Fibroblast of skin of left biceps (primary cell): ENCODE measurements at places on chromosomes 7 and 10.

DNA sequence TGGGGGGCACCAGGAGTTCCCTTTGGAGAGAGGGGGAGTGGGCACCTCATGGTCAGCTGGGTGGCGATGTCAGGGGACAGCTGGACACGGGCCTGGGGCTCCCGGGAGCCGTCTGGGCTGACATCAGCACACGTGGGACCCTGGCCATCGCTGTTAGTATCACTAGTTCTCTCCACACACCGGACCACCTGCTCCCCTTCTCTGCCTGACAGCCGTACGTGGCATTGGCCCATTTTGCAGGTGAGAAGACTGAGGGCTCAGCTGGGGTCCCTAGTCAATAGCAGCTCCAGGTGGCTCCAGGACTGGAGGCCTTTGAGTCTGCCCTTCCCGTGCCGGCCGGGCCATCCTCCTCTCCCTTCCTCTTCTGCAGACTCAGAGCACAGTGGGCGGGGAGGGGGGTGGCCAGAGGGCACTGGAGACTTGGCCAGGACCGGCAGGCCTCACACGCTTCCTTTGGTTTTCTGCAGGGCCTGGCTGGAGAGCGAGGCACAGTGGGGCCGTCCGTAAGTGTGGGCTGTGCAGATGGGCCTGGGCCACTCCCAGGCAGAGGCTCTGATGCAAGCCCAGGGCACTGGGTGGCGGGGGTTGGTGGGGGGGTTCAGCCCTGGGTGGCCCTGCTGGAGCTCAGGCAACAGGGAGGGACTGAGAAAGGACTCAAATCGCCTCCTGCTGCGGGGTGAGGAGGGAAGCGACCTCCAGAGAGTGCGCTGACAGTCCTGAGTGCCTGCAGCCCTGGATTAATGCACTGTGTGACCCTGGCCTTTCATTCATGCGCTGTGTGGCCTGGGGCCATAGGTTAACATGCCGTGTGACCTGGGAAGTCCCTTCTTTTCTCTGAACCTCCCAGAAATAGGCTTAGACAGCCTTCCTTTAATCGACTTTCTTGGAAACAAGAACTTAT, 78.2 kb downstream of the MYL10 start:
- DNase-seq, result no peak

- DNase-seq, result no peak
Observed at GRCh38 chr10:71023704-71024283, 135.4 kb upstream of the PCBD1 start.

DNA sequence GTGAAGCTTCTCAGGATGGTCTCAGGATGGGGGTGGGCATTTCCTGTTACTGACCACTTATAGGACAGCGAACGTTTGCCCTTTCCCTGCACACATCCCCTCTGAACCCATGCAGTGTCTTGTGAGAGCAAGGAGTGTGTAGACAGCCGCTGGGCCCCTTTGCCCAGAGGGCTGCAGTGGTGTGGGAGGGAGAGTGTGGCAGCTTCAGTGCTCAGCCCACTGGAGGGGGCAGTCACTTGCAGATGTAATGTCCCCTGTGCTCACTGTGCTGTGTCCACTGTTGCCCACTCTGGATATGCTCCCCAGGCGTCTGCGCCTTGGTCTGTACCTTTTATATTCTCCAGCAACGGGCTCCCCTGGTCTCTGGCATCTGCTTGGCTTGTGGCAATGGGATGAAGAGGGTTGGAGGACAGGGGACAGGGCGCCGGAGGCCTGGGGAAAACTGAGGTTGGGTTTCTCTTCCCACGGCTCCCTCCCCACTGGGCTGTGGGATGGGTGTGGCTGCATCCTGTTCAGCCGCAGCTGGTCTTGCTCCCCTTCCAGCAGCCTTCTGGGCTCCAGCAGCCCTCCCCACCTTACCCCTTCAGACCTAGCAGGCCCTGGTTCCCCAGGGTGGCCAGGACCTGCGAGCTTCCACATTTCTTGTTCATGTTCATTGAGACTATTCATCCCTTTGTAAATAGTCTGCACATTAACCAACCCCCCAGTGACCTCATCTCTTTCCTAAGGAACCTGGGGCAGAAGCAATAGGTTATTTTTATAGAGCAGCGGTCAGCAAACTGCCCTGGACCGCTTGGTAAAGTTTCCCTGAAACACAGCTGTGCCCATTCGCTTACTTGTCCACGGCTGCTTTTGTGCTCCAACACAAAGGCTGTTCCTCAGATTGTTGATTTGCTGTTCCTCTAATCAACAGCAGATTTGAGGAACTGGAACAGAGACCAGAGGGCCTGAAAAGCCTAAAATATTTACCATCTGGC, 6.1 kb downstream of the ZNF789 start:
- DNase-seq, result no peak

- no peak for DNase-seq
Observed at GRCh38 chr7:128042012-128042411, 10.8 kb upstream of the LRRC4 start.

DNA sequence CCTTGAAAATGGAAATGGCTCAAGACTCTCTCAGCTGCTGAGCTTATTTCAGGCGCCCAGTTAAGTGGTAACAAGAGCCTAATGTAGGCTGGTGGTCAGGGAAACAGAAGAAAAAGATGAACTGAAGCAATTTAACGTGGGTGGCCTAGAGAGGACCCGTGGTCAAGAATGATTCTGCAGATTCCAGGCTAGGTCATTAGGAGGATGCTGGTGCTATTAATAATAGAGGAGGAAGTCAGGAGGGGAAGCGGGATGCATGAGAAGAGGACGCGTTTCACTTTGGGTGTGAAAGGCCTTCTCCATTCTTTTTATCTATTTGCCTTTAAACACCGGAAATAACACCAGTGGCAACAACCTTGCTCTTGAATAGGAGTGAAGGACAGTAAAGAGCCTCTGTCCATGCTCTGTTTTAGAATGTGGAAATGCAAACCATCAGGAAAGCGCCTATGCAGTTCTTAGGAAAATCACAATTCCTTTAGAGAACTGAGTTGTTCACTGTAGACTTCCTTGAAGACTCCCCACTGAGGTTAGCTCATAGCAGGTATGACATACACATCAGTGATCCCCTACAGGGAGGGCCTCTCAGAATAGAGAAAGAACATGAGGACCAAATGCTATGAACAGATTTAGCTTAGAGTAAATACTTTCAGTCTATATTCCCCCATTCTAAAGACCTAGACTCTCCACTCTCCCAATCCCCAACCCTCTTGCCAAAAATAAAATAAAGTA, 8.6 kb downstream of the LIPA start:
- DNase-seq, result no peak

- no peak for DNase-seq
Observed at GRCh38 chr10:122699796-122700455, at the start of gene C10orf120. Gene C10orf120, minus strand, starts transcription at chr10:122699846. Its CDS starts 56 bp downstream, at chr10:122699790.

GRCh38 chr10:93274419-93274818, 200.7 kb downstream of the CYP26A1 start:
- DNase-seq, result no peak

DNA sequence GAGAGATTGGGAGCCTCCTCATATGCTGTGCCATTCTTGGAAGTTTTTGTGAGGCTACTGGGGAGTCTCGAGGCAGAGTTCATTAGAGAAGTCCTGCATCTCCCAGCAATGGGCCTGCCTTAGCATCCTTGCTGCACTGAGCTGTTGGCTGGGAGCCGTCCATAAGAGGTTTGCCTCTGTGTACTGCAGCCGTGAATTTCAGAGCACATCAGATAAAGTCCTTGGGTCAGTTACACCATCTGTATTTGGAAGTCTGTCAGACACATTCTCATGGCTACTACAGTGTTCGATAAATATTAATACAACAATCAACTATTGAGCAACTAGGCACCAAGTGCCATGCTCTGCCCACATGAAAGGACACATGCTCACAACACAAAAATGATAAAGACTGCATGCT, 100.5 kb upstream of the SEC61G start:
- DNase-seq, result no peak

GRCh38 chr7:66964411-66964810, 31.0 kb downstream of the SBDS start:
- DNase-seq, result peak; percentile 20

DNA sequence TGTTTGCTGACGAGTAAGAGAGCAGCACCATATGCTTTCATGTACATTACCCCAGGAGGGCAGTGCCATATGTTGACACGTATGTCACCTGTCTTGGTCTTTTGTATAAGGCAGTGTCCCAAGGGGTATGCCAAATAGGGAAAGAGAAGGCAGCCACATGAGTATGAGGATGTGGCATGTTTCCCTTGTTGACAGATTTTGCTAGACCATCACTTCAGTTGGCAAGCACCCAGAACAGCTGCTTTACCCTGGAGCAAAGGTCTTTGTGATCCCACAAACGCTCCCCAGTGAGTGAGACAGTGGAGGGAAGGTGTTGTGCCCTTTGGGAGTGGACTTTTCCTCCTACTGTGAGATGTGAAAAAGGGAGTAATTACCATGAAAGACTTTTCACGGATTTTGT, 350.1 kb downstream of the ETV1 start:
- no peak for DNase-seq

DNA sequence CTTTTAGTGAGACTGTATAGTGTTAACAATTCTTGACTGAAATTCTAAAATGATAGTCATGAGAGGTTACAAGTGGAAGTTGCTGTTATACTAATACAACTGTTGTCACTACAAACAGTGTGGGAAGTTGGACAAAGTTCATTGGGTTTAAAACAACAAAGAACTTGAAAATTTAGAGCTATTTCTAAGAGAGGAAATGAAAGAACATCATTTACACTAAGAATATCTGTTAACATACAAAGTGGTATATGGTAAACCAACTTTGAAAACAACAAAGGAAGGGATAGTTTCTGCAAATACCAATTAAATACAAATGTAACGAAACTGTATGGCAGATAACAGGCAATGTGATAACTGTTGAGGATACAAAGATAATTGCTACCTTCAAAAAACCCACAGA, 11.6 kb downstream of the MTPN start:
- no peak for DNase-seq

DNA sequence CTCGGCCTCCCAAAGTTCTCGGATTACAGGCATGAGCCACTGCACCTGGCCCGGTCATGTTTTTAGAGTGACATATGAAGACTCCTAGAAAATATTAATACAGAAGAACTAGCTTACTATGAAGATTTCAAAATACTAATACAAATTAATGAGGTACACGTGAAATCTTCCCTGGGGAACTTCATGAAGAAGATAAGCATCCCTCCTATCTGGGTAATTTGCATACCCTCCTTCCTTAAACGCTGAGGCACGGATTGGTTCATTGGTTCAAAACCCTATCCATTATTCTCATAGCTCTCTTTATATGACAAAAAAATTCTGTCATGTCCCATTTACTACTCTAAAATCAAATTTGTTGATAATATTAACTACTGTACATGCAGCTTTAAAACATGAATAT, 224.8 kb upstream of the KLF14 start:
- no peak for DNase-seq

DNA sequence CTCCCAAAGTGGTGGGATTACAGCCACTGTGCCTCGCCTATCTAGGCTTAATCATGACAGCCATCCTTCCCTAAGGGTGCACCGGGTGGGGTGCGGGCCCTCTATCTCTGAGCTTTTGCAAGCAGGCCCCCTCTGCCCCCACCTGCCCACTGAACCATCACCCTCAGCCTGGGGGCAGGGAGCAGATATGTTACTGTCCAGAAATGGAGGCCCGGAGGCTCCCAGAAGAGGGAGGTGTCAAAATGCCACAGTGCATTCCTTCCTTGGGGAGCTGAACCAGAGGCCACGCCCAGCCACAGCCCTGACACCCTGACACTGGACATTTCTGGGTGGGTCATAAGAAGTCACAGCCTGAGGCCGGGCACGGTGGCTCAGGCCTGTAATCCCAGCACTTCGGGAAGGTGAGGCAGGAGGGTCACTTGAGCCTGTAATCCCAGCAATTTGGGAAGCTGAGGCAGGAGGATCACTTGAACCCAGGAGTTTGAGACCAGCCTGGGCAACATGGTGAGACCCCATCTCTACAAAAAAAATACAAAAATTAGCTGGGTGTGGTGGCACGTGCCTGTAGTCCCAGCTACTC, 129.8 kb upstream of the TNRC18 start:
- DNase-seq, result no peak

DNA sequence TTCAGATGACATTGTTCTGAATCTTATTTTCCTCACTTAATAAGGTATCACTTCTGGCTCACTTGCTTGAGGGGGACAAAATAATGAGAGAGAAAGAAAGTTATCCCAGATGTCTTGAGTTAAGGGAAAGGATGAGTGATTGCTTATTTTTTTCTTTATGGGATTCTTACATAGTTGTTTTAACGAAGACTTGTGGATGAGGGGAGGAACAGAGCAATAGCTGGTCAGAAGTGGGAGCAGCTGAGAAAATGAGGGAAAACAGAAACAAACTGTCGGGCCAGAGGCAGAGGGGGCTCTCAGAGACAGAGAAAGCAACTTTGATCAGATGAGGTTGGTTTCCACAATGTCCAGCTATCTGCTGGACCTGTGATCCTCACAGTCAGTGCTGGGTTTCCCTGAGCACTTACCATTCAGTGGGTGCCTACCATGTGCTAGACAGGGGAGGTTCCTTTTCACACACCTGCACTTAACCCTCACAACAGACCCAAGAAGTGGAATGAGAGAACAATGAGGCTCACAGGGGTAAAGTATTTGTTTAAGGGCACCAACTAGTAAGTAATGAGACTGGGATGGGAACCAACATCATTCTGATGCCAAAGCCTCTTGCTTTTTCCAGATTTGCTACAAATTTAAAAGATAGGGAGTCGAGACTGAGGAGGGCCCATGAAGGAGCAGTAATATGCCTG, 64.2 kb downstream of the BICC1 start:
- no peak for DNase-seq

DNA sequence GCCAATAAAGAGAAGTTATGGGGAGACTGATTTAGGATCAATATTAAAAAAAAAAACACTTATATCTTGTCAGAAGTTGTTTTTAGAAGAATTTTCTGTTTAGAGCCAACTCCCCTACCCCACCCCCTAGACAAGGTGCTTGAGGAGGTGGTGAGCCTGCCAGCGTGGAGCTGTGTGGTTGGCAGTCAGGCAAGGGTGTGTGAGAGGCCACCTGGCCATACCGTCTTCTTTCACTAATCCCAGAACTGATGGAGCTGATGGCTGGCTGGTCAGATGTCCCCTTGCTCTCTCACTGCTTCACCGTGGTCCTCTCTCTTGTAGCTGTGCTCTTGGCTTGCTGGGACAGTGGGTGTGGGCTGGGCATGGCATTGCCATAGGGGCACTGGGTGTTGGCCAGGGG, 34.3 kb downstream of the NACAD start:
- no peak for DNase-seq

DNA sequence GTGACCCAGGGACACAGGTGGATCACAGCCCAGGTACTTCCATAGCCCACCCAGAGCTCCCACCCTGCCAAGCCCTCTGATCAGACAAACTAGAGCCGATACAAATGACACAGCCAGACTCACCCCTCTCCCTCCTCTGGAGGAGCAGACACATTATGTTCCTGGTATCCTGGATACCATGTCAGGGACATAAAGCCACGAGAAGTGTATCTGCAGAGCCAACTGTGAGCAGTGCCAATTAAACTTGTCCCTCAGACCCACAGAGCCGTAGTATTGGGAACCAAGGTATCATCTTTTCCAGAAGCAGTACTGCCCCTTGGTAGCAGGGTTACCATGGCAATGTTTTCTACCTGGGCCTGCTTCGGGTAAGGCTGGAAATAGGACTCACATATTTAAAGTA, 47.3 kb upstream of the CPXM2 start:
- DNase-seq, result no peak
